ENCODE measurements at places on chromosomes 2 and 18.

- no peak for DNase-seq
Observed at GRCh38 chr2:175435012-175435411, 253.5 kb upstream of the ATP5MC3 start.

DNA sequence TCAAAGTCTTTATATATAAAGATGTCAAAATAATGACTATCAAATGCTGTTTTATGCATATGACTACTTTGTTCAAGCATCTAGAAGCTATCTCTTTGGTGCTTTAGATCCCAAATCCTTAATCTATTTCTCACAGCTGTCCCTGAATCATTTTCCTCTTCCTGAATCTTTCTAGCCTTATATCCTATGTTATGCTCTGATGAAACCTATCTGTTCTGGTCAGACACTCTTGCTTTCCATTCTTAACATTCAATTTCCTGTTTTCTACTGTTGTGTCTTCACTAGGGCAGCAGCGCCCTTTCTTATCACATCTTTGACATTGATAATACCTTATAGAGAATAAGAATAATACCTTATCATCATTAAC lies 6.3 kb upstream of the PARD3B start:
- no peak for DNase-seq

- DNase-seq: no peak
Observed at GRCh38 chr18:3481696-3482210, 31.8 kb downstream of the TGIF1 start.

- no peak for DNase-seq
Observed at GRCh38 chr2:40240070-40240469, 211.8 kb downstream of the SLC8A1 start.

GRCh38 chr2:127646487-127647241 lies 711 bp downstream of the GPR17 start:
- DNase-seq: no peak

- no peak for DNase-seq
Observed at GRCh38 chr2:31736695-31737454, 156.1 kb upstream of the SRD5A2 start.

GRCh38 chr2:45332567-45332966 lies 278.5 kb downstream of the SRBD1 start:
- DNase-seq: no peak

GRCh38 chr2:174158003-174158402 lies 90.3 kb downstream of the OLA1 start:
- DNase-seq: no peak

- DNase-seq: no peak
Observed at GRCh38 chr2:9694661-9695234, 64.0 kb upstream of the YWHAQ start.

GRCh38 chr2:86331384-86331783 lies 6.0 kb downstream of the REEP1 start:
- DNase-seq: no peak

GRCh38 chr18:76524477-76524876 lies 29.4 kb upstream of the ZNF516 start:
- no peak for DNase-seq

- no peak for DNase-seq
Observed at GRCh38 chr2:129369437-129369836, 610.0 kb upstream of the RAB6C start.

GRCh38 chr2:179692610-179693009 lies 168.8 kb downstream of the ZNF385B start:
- DNase-seq: no peak

DNA sequence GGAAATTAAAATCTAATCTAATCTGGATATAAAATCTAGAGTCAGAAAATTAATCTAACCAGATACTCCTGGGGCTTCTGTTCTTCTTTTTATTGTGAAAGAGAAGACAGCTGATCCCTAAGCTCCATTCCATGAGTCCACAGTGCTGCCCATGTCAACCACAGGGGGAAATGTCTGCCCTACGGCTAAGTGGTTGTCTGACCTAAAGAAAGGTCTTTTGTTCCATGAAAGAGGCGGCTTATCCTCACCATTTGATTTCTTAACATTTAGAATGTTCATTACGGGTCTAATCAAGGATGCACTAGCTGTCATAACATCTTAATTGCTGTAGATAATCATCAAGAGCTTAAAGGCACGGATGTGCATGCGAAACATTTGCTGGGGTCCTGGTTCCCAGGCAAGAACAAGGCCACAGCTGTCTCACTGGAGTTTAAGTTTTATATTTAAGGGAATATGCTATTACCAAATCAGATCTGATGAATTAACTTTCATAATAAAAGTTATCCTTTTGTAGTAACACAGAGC lies 162.6 kb downstream of the PAX3 start:
- no peak for DNase-seq

DNA sequence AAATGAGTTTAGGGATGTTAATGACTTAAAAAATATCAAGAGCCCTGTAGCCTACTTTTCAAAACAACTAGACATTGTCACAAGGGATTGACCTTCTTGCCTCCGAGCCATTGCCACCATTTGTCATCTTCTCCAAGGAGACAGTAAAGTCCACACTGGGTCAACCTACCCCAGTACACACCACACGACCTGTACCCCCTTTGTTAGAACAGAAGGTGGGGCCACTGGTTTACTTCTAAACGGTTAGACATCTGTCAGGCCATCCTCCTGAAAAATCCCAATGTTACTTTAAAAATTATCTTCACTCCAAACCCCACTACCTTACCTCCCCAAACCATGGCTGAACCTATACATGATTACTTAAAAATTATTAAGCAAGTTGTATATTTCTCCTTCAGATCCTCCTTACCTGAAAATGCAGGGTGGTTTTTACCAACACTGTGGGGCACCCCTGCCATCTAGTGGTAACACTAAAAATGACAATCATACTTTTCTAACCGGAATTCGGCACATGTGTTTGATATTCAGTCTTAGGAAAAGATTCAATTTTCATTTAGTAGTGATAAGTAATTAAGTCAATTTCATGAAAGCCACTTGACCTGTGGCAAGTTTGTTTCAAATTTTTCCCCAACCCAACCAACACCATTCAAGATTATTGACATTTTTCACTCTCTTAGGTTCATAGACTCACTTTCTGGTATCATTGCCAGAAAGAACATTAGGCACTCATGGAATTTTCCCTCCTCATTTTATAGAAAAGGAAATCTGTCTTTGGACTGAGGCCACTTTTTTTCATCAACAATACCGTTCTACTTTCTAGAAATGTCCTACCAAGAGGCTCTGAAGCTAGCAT lies 265.3 kb upstream of the PKDCC start:
- DNase-seq: no peak

DNA sequence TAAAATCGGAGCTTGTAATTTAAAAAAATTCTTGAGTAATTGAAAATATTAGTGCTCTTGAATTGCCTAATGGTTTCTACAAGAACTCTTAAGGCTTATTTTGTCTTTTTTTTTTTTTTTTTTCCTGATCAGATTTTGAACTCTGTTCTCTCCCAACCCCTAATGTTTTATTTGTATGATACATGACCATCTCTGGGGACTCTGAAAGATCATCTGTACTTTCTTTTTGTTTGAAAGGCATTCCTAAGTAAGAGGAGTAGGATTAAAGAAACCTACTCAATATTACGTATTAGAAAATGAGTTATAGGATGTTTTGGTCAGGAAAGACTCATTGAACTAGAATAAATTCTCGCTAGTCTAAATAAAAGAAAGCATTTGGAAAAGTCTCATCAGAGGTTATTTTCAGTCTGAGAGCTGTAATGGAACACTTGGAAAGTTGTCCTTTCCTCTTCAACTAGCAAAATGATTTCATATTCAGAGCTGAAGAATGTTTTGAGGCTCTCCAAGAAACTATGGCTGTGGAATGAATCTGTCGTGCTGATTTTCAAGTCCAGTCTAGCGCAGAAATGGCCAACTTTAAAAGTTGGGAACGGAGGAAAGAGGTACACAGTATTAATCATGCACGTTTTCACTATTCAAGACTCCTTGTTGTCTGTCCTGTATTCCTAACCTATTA lies 182.7 kb downstream of the PRPF40A start:
- DNase-seq: no peak

GRCh38 chr2:205189301-205189700 lies 493.0 kb upstream of the NRP2 start:
- no peak for DNase-seq

DNA sequence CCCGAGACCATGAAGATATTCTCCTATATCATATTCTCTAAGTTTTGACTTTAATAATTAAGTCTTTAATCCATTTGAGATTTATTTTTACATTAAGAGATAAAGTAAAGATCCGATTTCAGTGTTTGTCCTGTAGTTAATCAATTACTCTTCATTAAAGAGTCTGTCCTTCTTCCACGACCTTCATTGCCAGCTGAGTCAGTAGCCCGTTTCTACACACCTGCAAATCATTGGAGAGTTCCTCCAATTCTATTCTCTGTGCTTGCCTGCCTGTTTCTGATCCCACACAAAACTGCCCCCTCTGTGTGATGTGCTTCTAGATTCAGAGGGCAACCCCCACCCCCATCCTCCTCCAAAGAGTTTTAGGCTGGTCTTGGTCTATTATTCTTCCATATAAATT lies 119.2 kb downstream of the KCNF1 start:
- no peak for DNase-seq

- no peak for DNase-seq
Observed at GRCh38 chr2:60334610-60335009, 218.8 kb downstream of the BCL11A start.

- DNase-seq: no peak
Observed at GRCh38 chr2:113209011-113209645, 35.4 kb downstream of the PSD4 start.

DNA sequence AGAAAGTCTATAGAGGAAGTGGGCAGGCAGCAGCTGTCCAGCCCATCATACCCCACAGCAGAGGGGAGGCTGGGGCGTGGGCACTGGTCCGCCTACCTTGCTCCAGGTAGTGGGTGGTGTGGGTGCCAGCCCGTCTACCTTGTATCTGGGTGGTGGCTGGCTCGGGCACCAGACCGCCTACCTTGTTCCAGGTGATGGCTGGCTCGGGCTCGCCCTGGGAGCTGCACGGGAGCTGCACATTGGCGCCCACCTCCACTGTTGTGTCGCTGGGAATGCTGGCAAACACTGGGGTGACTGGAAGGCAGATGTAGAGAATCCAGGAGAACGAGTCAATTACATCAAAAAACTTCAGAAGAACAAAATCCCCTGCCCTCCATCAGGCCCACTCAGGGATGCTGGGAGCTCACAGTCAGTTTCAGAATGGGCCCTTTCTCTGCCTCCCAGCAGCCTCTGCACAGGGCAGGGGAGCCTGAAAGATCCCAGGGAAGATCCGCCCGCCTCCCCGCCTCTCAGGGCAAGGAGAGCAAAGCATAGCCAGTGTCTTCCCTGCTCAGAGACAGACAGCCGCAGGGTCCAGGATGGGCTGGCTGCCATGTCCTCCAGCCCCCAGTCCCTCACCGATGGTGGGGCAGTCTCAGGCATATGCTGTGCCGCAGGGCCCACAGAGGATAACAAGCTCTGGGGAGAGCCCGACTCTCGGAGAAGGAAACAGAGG lies 82.3 kb downstream of the PXDN start:
- no peak for DNase-seq

- DNase-seq: no peak
Observed at GRCh38 chr2:26245231-26245732, 543 bp downstream of the HADHB start.

- DNase-seq: no peak
Observed at GRCh38 chr2:231068525-231069222, 12.0 kb downstream of the PSMD1 start.

GRCh38 chr2:233185963-233186362 lies 65.5 kb upstream of the ATG16L1 start:
- no peak for DNase-seq

DNA sequence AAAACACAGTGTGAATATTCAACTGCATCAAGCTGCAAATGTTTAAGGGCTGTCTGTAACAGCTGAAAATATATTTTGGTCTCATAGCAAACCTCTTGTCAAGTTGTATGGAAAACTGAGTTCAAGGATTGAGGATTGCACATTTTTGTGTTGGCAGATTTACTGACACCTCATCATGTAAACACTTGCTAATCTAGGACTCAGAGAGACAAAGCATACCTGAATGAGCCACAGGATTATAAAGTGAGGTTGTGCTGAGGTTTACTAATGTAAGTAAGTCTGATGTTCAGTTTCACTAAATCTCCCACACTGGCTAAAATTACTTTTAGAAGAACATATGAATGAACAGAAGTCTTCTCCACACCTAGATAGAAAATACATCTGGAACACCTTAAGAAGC lies 1993.1 kb upstream of the CELF4 start:
- DNase-seq: no peak

DNA sequence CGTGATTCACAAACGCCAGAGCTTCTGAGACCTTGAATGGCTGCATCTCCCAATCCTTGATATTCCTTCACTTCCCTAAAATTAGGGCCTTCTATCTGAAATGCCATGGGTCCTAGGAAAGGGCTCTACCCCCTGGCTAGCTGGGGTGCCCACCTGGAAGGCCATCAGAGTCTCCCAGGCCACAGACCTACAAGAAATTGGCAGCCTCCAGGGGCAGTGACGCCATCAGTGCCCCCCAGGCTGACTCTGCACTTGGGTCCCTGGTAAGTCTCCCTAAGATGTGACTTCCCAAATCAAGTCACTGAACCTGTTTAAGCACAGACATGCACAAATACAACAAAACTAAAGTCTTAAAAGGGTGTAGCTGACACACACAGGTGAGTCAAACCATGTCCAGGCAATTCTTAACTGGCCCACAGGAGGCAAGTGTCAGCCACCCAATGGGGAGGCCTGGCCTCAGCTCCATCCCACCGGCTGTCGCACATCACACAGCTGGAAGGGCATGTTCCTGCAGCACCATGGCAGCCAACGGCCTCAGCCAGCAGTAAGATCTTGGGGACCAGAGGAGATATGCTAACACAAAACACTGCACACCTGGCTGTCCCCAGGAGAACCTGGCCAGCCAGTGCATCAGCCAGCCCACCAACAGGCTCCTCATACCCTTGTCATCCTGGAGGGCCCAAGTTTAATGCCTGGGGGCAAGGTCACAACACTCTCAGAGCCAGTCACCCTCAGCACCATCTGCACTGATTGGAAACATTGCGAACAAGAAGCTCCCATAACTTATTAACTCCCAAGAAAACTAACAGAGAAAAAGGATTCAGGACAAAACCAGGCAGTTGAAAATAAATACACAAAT lies 5.2 kb downstream of the PARD6G start:
- no peak for DNase-seq

- DNase-seq: no peak
Observed at GRCh38 chr2:64988420-64989125, 626 bp upstream of the SLC1A4 start.

DNA sequence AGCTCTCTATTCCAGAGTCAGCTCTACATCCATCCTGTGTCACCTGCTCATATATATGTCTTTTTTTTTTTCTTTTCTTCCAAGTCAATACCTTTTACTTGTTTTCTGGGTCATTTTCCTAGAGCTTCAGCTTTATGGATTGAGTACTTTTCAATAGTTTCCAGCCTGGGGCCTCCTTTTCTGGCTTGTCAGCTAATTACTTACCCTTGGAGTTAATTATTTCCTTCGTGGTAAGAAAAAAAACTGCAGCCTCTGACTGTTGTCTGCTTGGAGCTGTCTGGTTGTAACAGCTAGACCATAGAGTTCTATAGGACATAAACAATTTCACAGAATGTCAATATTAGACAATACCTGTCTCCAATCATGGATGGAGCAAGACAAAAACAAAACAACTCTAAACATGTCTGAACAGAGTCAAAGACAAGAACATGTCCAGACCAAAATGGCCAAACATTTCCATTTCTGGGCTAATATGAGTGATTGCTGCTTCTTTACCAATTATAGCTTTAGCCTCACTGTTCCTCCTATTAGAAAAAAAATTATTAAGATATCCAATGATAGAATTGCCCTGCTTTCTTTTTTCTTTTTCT lies 643.1 kb downstream of the SLC4A3 start:
- no peak for DNase-seq

Measured in cerebellar nuclear complex (tissue), 1 donor.